Peyer's patch (tissue), 4 donors: ENCODE measurements at places on chromosomes 5 and 9.

- no peak for DNase-seq
Observed at GRCh38 chr5:59065554-59065953, 482.7 kb downstream of the RAB3C start.

- DNase-seq = no peak
Observed at GRCh38 chr5:32618962-32619361, 33.6 kb downstream of the SUB1 start.

GRCh38 chr5:88698290-88698689 lies 184.7 kb downstream of the MEF2C start:
- no peak for DNase-seq

DNA sequence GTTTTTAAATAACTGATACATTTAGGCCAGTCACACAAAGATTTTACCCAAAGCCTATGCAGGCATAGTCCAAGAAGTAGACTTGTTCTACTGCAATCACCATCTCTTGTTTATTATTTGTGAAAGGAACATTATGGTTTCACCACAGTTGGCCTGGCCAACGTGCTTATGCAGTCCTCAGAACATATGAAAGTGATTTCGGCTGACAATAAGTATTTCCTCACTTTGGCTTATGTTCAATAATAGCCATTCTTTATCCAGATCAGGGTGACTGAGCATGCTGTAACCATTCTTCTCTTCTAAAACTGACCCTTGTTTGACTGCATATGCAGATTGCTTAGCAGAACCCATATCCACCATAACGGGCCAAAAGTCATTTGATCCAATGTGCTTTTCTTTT lies 76.6 kb upstream of the CCDC152 start:
- DNase-seq = no peak

DNA sequence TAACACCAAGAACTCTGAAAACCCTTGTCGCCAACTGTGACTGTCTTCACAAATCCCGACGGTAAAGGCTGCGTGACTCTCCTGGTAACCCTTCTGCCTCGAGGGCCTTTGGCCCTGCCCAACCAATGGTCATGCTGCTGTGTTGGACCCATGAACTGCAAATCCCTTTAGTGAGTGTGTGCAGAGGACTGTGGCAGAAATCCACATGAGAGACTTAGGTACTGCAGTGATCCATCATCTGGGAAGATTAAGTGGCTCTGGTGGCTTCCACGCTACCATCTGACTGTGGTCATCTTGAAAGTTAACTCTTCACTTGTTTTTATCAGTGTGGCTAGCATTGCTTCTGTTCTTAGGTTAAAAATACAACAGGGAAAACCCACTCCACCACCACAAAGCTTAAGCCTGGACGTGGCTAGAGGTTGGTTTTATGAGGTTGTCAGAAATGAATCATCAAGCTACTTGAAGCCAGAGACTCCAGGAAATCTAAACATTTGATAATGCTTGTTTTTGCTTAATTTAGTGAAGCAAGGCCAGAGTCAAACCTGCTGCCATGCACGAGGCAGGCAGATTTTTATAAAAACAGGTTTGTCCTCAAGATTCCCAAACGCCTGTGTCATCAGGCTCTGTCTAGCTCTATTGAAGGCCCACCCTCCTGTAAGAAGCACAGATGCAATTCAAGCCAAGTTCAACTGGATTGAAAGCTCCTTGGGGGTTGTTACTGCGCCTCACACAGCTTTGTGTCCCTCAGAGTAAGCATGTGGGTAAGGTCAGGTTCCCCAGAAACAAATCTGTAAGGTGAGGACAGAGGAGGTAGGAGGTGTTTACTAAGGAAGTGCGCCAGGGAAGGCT lies 52.7 kb upstream of the ERCC6L2 start:
- no peak for DNase-seq
